ENCODE measurements at places on chromosomes 6 and 20. TPM values are rescaled to one million over a fixed set of nuclear protein-coding genes. Genes with fewer than 3 reads are reported as not detected.

GRCh38 chr6:128511506-128511905, 8.9 kb downstream of the PTPRK start:
- no peak for DNase-seq

DNA sequence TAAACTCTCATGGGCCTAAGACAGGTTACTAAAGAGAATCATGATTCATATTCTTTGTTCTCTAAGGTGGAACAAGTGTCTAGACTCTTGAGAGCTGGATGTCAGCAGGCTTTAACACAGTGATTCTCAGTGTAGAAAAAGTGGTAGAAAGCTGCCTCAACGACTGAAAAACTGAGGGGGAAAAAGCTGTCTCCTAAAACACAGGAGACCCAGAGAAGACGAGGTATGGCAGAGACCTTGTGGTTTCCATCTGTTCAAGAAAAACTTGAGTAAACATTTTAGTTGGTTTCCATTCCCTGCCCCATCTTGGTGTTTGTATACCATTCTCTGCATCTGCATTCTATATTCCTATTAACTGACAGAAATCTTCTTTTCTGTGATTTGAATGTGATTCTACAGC, 57.6 kb upstream of the MAP3K7 start:
- DNase-seq: no peak

- no peak for DNase-seq
Observed at GRCh38 chr6:22929311-22929985, 360.1 kb downstream of the HDGFL1 start.

GRCh38 chr6:45364466-45364865, 13.3 kb downstream of the SUPT3H start:
- DNase-seq: no peak

GRCh38 chr6:26329763-26330511, 35.1 kb upstream of the BTN3A2 start:
- DNase-seq: peak; percentile 26

DNA sequence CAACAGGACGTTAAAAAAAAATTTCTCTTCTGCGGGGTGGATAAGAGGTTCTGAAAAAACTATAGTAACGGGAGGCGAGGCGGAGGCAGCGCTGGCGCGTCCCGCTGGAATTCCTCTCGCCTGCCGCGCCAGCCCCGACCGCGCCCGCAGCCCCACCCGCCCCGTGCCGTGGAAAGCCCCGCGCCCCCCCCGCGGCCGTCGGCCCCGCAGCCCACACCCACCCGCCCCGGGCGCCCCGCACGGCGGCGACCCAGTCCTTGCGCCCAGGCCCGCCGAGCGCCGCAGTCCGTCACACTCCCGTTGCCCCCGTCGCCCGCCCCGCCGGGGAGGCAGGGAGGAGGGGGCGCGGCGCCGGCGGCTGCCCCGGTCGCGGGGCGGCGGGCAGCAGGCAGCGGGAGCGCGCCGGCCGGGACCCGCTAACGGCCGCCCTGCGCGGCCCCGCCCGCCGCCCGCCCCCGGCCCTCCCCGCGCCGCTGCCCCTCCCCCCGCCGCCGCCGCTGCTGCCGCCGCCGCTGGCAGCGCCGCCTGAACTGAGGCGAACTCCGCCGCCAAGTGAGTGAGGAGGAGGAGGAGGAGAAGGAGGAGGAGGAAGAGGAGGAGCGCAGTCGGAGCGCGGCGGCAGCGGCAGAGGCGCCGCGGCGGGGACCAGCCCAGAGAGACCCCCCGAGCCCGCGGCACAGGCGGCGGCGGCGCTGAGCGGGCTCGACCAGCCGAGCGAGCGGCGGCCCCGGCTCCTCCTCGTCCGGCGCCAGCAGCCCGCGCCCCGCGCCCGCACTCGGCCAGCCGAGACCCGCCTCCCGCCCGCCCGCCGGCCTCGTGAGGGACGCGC, at the start of gene QKI:
TSS of gene QKI (plus strand) at position 602 of the 829 bp plus-strand sequence. CDS start 476 bp downstream, outside the sequence.
- DNase-seq: peak; percentile 84

DNA sequence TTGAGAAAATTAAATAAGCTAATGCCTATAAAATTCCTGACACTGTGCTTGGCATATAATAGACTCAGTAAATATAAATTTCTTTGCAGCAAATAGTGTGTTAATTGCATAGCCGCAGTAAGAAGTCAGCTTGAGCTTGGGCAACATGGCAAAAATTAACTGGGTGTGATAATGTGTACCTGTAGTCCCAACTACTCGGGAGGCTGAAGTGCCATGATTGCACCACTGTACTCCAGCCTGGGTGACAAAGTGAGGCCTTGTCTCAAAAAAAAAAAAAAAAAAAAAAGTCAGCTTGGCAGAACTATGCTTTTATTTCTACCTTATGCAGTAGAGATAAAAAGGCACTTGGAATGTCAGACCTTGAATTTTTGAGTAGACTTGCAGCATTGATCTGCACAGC, 121.8 kb downstream of the AKAP7 start:
- no peak for DNase-seq

GRCh38 chr6:40810171-40810570, 223.0 kb upstream of the LRFN2 start:
- DNase-seq: no peak

GRCh38 chr20:20953738-20954618, 152.2 kb downstream of the LINC00237 start:
- no peak for DNase-seq

DNA sequence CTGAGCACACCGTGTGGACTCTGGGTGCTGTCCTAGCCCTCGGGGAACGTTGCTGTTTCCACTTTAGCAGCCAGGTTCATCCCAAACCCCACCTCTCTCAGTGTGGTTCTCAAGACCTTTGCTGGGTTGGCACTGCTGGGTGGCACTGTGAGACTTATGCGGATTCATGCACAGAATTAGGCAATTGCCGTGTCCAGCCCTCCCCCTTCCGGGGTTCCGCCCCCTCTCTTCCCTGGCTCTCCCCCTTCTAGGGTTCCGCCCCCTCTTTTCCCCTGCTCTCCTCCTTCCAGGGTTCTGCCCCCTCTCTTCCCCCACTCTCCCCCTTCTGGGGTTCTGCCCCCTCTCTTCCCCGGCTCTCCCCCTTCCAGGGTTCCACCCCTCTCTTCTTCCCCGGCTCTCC, 39.8 kb upstream of the SLCO4A1 start:
- no peak for DNase-seq

- no peak for DNase-seq
Observed at GRCh38 chr6:3960754-3961361, 111.7 kb downstream of the FAM50B start.

- no peak for DNase-seq
Observed at GRCh38 chr6:165925474-165926156, 242.0 kb downstream of the TBXT start.

- no peak for DNase-seq
Observed at GRCh38 chr6:147441751-147442150, 66.7 kb upstream of the SAMD5 start.

GRCh38 chr6:7129784-7130569, 22.2 kb downstream of the RREB1 start:
- DNase-seq: no peak

GRCh38 chr6:148534871-148535270, 192.2 kb downstream of the SASH1 start:
- no peak for DNase-seq

DNA sequence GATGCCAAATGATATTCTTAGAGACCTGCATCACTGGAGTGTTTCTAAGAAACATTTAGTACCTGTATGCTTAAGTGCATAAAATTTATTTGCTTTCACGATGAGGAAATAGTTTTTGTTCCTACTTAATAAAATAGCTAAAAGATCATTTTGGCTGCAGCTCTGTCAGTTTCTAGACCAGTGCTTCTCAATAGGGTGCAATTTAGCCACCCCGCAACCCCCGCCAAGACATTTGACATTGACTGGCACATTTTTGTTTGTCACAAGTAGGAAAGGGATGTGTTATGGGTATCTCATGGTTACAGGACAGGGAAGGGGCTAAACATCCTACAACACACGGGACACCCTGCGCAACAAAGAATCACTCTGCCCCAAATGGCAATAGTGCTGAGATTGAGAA, 335.7 kb upstream of the HSF2 start:
- DNase-seq: no peak

- no peak for DNase-seq
Observed at GRCh38 chr20:12067686-12068085, 150.0 kb downstream of the BTBD3 start.

DNA sequence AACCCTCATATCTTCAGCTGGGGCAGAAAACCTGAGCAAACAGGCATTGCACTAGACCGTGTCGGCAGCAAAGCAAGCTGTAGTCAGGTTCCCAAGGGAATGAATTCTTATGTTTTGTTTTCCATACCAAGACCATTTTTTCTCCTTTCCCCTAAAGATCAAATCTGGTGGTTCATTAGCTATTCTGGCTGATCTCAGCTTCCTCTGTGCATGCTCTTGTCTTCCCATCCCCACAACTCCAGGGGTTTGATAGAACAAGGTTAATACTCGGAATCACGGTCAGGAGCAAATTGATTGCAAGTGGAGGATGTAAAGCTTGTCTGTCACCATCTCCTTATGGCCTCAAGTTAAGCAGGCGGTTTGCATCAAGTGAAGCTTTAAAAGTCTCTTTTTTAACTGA, 778.8 kb downstream of the KIF16B start:
- DNase-seq: no peak

GRCh38 chr6:153634416-153634815, 404.6 kb upstream of the OPRM1 start:
- DNase-seq: no peak

GRCh38 chr6:119361209-119361608, 11.6 kb upstream of the MAN1A1 start:
- no peak for DNase-seq

DNA sequence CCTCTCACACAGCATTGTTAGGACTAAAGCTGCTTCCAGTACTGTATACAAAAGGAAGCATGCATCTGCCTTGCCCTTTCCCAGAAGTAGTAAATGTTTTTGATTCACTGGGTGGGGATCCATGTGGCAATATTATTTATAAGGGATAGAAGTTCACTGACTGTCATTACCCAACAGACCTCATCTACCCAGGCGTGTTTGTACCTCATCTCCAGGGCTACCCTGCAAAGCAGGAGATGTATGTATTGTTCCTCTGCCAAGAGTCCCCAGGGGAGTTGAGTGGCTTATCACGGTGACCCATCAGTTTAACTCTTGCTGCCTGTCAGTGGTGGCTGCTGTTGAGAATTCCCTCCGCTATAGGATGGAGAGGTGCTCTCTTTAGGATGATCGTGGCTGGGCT, 42.5 kb downstream of the SLC24A3 start:
- no peak for DNase-seq

DNA sequence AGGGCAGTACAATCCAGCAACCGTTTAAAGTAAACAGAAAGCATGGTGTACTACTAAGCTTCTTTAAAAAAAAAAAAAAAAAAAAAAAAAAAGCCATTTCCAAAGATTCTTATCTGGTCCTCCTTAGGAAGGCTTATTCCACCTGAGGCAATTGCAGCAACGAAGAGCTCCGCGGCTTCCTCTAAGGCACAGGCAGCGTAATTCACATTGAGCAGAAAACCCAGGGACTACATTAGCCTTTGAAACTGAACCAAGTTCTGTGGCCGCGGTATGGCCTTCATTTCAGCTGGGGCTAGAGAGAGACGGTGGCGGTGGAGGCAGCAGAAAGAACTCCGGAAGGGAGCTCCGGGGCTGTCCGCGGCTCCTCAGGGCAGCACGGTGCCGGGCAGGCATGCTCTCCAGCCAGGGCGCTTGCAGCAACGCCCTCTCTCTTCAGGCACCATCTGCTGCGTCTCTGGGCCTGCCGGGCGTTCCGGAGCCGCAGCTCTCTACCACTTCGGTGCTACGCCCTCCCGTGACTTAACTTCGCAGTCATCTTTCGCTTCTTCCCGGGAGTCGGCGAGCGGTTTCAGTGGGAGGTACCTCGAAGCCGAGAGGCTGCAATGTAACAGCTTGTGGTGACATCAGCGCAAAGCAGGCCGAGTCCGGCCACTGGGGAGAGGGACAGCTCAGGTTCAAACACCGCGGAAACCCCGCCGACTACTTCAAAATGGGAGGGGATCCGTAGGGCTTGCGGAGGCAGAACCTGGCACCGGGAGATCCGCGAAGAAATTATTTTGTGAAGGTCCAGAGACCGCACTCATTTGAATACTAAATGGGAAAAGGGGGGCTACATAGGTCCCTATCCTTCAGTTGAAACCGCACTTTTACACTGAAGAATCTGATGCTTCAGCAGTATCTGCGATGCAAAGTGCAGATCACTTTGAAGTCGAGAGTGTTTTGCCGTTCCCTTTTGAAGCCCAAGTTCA, 100.0 kb downstream of the DST start:
- peak; percentile 74 for DNase-seq

DNA sequence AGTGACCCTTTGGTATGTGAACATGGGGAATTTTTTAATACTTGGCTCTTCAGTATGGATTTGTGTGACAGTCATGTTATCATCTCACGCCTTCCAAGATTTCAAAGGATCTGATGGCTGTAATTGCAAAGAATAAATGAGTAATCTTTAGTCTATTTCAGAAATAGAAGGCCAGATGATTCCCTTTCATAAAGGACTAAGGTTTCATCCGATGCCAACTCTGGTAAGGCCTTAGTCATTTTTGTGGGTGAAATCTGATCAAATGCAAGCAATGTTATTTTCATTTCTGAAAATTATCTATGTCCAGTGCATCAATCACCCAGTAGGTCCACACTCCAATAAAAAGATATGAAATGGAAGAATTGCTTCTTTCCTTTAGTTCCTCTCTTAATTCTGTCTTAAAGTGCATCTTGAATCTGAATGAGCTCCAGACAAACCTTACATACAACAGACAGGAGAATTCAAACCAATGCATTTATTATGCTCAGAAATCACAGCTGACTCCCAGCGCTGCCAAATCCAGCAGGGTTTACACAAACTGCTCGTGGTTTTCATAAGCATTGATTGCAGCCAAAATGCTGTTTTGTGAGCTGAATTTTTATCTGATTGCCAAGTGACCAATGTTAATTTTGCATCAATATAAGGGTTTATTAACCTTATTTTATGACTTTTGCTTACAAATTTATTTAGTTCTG, 565.2 kb upstream of the MARCKS start:
- no peak for DNase-seq

ADAT2 gene
- 18.4 TPM for total RNA-seq

ZBTB9 gene
- 10.0 TPM for total RNA-seq

CYP39A1 gene
- not detected for total RNA-seq

VGLL2 gene
- total RNA-seq: not detected

OPRM1 gene
- not detected for total RNA-seq

COMMD7 gene
- 66.3 TPM for total RNA-seq

CD93 gene
- total RNA-seq: 0.32 TPM

PTK6 gene
- total RNA-seq: 0.42 TPM

RHAG gene
- total RNA-seq: not detected

HLA-DMA gene
- 12.5 TPM for total RNA-seq

CCN6 gene
- total RNA-seq: not detected

TAB2 gene
- total RNA-seq: 124 TPM

Measured in naive thymus-derived CD4-positive, alpha-beta T cell (primary cell).